ENCODE measurements at places on chromosomes 2 and 18.

GRCh38 chr18:58513615-58514335, 115.1 kb downstream of the ALPK2 start:
- DNase-seq = no peak

- DNase-seq = no peak
These were observed 170.8 kb downstream of the SUCLG1 start for GRCh38 chr2:84288293-84288692.

DNA sequence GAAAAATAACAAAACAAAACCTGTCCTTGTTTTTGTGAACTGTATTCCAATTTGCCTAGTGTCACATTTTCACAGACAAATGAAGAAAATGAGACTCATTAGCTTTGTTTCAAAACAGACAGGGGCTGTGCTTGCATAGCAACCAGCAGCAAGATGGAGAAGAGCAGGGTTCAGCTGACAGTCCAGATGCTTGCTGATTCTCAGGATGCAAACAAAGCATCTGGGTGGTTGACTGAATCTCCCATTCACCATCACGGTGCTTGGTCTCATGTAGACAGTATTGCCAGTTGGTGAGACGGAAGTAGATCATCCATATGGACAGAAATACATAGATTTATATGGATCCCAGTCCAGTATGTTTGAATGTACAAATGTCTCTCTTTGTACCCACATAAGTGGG, 326.8 kb downstream of the CCDC85A start:
- DNase-seq = no peak

GRCh38 chr2:230153390-230153976, 66.3 kb downstream of the SP110 start:
- no peak for DNase-seq

- DNase-seq = no peak
These were observed 100.2 kb upstream of the ID2 start for GRCh38 chr2:8581601-8582041.

GRCh38 chr2:241008711-241009121, 10.3 kb downstream of the SNED1 start:
- no peak for DNase-seq

DNA sequence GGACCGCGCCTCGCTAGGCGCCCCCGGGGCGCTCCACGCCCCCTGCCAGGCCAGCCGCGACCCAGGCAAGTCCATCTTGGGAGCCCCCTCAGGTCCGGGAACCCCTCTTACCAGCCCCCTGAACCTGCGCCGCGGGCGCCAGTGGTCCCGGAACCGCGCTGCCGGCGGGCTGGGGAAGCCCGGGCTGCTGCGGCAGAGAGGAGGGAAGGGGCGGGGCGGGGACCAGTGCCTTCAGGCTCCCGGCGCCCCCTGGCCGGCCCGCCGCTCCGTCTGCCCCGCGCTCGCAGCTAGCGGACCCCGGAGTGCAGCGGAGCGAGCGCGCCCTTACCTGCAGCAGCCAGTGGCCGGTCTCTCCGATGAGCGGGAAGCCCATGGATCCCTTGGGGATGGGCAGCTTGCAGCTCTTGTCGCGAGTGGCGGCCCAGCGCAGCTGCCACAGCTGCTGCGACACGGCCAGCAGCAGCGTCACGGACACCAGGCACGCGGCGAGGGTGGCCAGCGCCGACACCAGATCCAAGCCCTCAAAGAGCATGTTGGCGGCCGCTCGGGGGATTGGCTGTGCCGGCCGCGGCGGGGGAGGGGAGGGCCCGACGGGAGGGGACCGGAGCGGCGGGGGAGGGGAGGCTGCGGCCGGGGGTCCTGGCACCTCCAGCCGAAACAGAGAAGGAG, at the start of gene CYP26B1:
Gene CYP26B1, minus strand, starts transcription at position 560 of the 669 bp plus-strand sequence. Its CDS starts 28 bp downstream, at position 532.
- DNase-seq = no peak

DNA sequence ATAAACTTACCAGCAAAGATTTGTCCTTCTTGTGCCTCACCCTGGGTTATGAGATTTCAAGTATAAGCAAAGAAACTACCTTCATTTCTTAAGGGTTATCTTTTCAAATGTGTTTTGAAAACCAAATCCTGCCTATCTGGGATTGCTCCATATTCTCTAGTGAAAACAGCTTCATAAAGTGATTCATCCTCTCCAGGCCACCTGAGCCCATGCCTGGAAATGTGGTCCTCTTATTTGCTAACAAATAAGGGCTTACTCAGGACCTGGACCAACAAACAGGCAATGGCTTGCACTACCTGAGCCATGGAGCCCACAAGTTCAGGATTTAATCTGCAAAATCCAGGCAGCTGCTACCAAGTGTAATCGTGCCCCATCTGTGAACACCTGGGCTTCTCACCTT, 234.4 kb upstream of the RBBP8 start:
- no peak for DNase-seq

DNA sequence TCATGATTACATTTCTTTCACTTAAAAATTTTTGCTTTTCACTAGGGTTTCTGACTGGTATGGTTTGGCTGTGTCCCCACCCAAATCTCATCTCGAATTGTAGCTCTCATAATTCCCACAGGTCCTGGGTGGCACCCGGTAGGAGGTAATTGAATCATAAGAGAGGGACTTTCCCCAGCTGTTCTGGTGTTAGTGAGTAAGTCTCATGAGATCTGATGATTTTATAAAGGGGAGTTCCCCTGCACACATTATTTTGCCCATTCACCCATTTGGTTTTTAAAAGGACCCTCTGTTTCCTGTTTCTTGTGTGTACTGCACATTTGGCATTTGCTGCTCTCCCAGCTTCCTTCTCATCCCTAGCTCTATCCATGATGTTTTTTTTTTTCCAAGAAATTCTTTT, 27.8 kb upstream of the NETO1 start:
- DNase-seq = no peak

- DNase-seq = no peak
These were observed 108.5 kb upstream of the COL5A2 start for GRCh38 chr2:189287982-189288521.

DNA sequence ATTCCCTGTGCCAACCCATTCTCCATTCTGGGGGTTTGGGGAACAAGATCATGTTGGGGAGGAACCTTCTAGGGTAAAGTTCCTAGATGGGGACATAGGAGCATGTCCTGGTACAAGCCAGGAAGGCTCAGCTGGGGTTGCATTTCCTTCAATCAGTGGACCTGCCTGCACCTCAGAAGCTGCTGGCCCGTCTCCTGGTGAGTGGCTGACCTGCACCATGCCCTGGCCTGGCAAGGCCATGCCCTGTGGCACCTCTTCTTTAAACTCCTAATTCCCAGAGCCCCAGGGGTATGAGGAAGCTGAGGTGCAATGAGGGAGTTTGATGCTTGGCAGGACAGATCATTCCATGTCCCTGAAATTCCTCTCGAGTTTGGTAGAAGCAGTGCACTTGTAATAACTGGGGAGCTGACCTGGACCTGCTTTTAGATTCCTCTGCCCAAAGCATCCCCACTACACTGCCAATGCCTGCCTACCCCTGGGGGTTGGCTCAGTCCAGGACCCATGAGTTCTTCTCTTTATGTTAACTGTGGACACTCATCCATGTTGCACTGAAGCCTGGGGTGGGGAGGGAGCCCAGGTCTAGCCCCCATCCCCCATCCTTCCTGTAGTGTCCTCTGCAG, 25.3 kb downstream of the MROH2A start:
- peak; percentile 6 for DNase-seq

GRCh38 chr2:73177645-73178255, 24.6 kb upstream of the NOTO start:
- no peak for DNase-seq

DNA sequence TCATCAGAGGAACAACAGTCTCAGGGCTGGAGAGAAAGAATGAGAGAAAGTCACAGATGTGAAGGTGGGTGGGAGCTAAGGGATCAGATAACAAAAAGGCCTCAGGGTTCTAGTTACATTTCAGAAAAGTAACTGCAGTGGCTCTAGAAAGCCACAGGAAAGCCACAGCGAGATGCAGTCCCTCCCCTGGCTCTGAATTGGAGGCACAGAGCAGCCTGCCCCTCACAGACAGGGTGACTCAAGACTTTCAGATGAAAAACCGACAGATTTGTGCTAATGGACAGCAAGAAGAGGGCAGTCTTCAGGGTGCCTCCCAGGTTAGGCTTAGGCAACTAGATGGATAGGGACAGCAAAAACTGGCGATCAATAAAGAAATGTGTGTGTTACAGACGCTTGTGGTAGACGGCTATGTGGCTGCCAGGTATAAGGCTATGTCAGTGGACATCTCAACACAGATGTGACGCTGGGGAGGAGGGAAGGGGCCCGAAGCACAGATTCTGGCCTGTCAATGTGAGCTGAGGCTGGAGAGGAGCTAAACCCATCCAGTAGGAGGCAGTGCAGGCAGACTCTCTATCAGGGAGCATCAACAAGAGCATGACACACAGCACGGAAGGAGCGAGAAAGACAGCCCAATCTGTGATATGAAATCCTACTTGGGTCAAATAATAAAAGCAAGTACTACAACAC, 26.2 kb downstream of the UNC50 start:
- no peak for DNase-seq

DNA sequence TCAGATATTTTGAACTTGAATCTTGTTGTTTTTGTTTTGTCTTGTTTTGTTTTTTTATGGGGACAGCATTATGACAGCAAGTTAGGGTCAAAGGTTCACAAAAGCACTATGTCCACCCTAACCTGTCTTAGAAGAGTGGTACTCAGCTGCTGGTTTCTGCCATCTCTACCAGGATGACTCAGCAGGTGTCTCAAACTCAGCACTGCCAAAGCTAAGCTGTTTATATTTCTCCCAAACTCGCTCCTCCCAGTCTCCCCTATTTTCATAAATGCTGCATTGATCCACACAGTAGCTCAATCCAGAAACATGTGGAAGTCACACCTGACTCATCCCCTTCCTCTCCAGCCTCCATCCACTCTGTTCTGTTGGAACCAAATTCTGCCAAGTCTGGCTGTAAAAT, 134.9 kb downstream of the ZBTB7C start:
- DNase-seq = no peak

- no peak for DNase-seq
These were observed 6.6 kb upstream of the RPL37A start for GRCh38 chr2:216491793-216492596.

DNA sequence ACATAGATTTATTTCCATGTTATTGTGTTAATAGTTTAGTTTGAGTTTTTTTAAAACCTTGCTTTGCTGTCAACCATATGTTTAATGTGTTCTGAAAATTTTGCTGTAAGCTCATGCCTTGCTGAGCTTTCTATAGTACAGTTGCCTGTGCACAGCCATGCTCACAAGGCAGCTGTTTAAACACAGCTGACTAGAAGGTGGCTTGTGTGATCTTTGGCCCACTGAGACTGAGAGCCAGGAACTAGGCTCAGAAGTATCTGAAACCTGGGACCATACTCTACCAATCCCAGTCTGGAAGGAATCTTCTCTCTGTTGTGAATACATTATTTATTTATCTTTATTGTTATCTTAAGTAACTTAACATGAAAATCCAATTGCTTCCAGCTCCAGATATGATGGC, 350.5 kb downstream of the KIAA1328 start:
- DNase-seq = no peak

- no peak for DNase-seq
These were observed 7.5 kb downstream of the MAP4K4 start for GRCh38 chr2:101704816-101705578.

DNA sequence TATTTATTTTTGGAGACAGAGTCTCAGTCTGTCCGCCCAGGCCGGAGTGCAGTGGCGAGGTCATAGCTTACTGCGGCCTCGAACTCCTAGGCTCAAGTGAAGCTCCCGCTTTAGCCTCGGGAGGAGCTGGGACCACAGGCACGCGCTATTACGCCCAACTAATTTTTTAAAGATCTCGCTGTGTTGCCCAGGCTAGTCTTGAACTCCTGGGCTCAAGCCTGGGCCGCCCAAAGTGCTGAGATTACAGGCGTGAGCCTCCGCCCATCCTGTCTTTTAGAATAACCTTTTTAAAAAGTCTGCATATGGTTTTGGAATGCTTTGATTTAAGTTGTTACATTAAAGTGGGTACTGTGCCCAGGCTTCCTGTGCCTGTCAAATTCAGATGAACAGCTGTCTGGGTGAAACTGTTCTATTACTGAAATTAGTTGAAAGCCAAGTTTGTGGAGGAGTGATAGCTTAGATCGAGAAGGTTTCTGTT, 944 bp downstream of the RAB3GAP1 start:
- DNase-seq = no peak
